ENCODE measurements at places on chromosomes 16 and 17. TPM values are rescaled to one million over a fixed set of nuclear protein-coding genes. Genes with fewer than 3 reads are reported as not detected.

Gene PIRT
- 0.03 TPM for total RNA-seq

Gene PIK3R6
- 1.1 TPM for total RNA-seq

Gene TM4SF5
- total RNA-seq, result 0.72 TPM

Gene CNEP1R1
- 6.0 TPM for total RNA-seq

Gene TMIGD1
- not detected for total RNA-seq

- H3K27ac ChIP-seq, result no peak overlapping the region
- H3K36me3 ChIP-seq, result no peaks in the 10 kb centered on the region
- peaks cover 11% of the 10 kb centered on the region for H3K4me1 ChIP-seq
These were observed 8.1 kb downstream of the PHKB start for GRCh38 chr16:47469227-47469626.

DNA sequence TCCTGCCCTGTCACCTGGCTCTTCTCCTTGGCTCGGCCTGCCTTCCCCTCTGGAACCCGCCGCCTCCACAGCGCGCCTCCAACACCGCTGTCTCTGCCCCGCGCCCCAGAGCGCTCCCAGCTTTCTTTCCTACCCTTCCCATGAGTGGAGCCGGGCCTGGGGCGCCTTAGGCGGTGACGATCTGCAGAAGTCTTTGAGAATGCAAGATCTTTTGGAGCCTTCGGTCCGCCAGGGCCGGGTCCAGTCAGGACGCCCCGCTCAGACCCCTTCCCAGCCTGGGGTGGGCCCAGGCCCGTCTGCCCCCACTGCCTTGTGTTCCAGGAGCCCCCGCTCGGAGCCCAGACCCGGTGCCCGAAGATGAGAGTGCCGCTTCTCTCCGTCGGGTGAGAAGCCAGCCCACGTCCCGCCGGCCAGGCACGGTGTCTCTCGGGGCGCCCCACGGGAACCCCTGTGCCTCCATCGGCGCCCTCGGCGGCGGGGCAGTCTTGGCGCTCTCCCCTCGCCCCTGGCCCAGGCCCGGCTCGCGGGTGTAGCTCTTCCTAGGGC is 40.0 kb downstream of the MRM1 start:
- DNase-seq, result no peak
- H3K4me1 ChIP-seq, result no peaks in the 10 kb centered on the region
- H3K4me3 ChIP-seq, result peak overlapping the region; percentile 9
- H3K27ac ChIP-seq, result no peak overlapping the region
- H3K27me3 ChIP-seq, result no peaks in the 10 kb centered on the region

- peaks cover 3% of the 10 kb centered on the region for H3K27me3 ChIP-seq
- no peak overlapping the region for H3K27ac ChIP-seq
- no peaks in the 10 kb centered on the region for H3K4me1 ChIP-seq
- no peak for DNase-seq
These were observed 512.4 kb downstream of the HS3ST4 start for GRCh38 chr16:26204138-26204537.

- no peak overlapping the region for H3K27ac ChIP-seq
- H3K36me3 ChIP-seq, result peaks cover 4% of the 10 kb centered on the region
- no peaks in the 10 kb centered on the region for H3K4me1 ChIP-seq
- no peak overlapping the region for H3K4me3 ChIP-seq
- DNase-seq, result no peak
- no peaks in the 10 kb centered on the region for H3K27me3 ChIP-seq
These were observed 44.6 kb downstream of the PGS1 start for GRCh38 chr17:78422872-78423588.

- no peaks in the 10 kb centered on the region for H3K27me3 ChIP-seq
- H3K27ac ChIP-seq, result no peak overlapping the region
- no peak overlapping the region for H3K4me3 ChIP-seq
- DNase-seq, result no peak
- H3K36me3 ChIP-seq, result no peaks in the 10 kb centered on the region
- no peaks in the 10 kb centered on the region for H3K4me1 ChIP-seq
These were observed 27.0 kb upstream of the NXPH3 start for GRCh38 chr17:49548506-49549310.

DNA sequence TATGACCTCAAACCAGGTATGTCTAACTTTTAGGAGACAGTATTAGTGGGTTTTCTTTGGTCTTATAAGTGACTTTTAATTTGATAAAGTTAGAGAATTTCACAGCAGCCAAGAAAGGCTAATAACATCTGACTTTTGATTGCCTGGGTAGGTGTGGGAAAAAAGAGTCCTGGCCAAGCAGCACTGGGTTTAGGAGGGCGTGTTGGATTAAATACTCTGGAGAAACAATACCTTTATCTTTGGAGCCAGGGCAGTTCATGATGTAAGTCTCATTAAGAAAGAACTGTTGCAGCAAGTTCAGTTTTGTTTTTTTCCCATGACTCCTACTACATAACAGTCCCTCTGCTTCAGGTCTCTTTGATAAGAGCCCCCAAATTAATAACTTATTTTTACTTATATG is 26.7 kb upstream of the MRC2 start:
- H3K4me3 ChIP-seq, result no peak overlapping the region
- H3K27me3 ChIP-seq, result no peaks in the 10 kb centered on the region
- no peak for DNase-seq
- no peaks in the 10 kb centered on the region for H3K36me3 ChIP-seq

GRCh38 chr17:74543406-74543805 is 2.5 kb downstream of the CD300C start:
- H3K27ac ChIP-seq, result no peak overlapping the region
- no peaks in the 10 kb centered on the region for H3K36me3 ChIP-seq
- no peaks in the 10 kb centered on the region for H3K27me3 ChIP-seq
- H3K4me3 ChIP-seq, result no peak overlapping the region
